Gastrocnemius medialis (tissue), 4 donors: ENCODE measurements at places on chromosomes 6 and 20. TPM values are rescaled to one million over a fixed set of nuclear protein-coding genes. Genes with fewer than 3 reads are reported as not detected.

Gene KIF25
- total RNA-seq, result not detected

Gene ZNF292
- total RNA-seq, result 11.5 TPM

Gene ZGPAT
- total RNA-seq, result 13.5 TPM

Gene TRIM10
- total RNA-seq, result not detected

Gene VSTM2L
- 2.4 TPM for total RNA-seq

GRCh38 chr6:8539453-8539852, 104.1 kb upstream of the SLC35B3 start:
- no peak for DNase-seq

- no peak for DNase-seq
Measured at GRCh38 chr6:42354702-42355101, 97.0 kb downstream of the TRERF1 start.

GRCh38 chr20:40499391-40499790, 189.6 kb downstream of the MAFB start:
- DNase-seq, result no peak

DNA sequence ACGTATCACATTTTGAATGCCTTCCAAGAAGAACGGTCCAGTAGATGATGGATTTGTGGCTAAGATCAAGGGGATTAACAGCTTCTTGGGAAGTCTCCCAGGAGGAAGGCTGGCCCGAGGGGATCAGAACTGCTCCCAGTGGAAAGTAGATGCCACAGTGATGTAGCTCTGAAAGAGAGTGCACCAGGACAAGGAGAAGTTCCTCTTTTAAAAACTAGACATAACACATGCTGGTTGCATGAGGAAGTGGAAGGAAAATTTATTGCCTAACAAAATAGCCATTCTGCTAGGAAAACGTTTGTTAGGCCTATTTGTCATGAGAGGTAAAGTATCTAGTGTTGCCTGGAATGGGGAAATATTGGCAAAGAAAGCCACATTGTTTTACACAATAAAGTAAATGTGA, 87.8 kb downstream of the CDH26 start:
- no peak for DNase-seq

- DNase-seq, result peak; percentile 62
Measured at GRCh38 chr20:31831771-31832306, 12.7 kb downstream of the MYLK2 start.

- no peak for DNase-seq
Measured at GRCh38 chr6:80226151-80226550, 119.7 kb downstream of the BCKDHB start.

- no peak for DNase-seq
Measured at GRCh38 chr6:15131651-15132061, 114.2 kb upstream of the JARID2 start.

- DNase-seq, result no peak
Measured at GRCh38 chr6:123806561-123806960, 2.9 kb downstream of the NKAIN2 start.

- DNase-seq, result no peak
Measured at GRCh38 chr20:63253438-63254231, 628 bp downstream of the NKAIN4 start.

- no peak for DNase-seq
Measured at GRCh38 chr20:33944914-33945313, 48.8 kb upstream of the RALY start.

GRCh38 chr6:35385457-35386202, 43.3 kb downstream of the PPARD start:
- no peak for DNase-seq

- no peak for DNase-seq
Measured at GRCh38 chr6:10276106-10276505, 138.8 kb downstream of the TFAP2A start.
